KBM-7 (cell line): ENCODE measurements at places on chromosomes 12 and 14.
A peak's percentile ranks its signal among the peaks of the same experiment; 100 is the strongest.

DNA sequence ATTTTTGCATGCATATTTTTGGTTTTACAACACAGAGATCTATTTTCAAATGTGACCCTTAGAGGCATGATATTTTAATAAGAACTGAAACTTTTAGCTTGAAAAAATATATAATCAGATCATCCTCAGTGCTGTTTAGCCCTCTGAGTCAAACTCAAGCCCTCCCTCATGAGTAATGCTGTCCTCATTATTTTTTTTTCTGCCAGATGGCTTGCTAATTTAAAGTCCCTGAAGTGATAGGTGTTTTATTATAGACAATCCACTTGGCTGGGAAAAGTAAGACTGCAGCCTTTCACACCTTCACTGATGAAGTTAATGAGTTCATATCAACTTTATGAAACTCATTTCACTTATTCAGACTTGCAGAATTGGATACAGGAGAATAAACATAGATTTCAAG is 227.7 kb downstream of the SLC16A7 start:
- no peak for DNase-seq

GRCh38 chr14:101217616-101218371 is 314.3 kb upstream of the RTL1 start:
- DNase-seq: no peak

- no peak for DNase-seq
Observed at GRCh38 chr14:74702293-74702692, 10.6 kb downstream of the AREL1 start.

- DNase-seq: no peak
Observed at GRCh38 chr12:14018080-14018479, 36.7 kb upstream of the GRIN2B start.

GRCh38 chr12:12958886-12959285 is 6.9 kb upstream of the GPRC5D start:
- DNase-seq: no peak

GRCh38 chr12:52647601-52648000 is 4.4 kb downstream of the KRT2 start:
- no peak for DNase-seq

- no peak for DNase-seq
Observed at GRCh38 chr12:48489012-48489411, 6.7 kb downstream of the C12orf54 start.

DNA sequence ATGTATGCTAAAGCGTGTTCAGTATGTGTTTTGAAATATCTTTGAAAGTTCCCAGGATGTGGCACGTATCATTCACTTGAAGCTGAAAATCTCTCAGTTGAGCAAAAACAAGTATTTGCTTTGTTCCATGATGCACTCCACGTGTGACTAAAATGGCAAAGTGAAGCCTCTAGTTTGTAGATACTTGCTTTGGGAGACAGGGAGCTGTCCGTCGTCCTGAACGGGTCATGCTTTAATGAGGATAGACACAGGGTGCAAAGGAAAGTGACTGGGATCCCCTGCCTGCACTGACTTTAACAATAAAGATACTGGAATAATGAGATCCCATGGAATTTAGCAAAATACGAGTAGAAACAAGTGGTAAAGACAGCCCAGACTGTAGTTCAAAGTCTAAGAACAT is 991.4 kb downstream of the NRXN3 start:
- DNase-seq: peak; percentile 1

DNA sequence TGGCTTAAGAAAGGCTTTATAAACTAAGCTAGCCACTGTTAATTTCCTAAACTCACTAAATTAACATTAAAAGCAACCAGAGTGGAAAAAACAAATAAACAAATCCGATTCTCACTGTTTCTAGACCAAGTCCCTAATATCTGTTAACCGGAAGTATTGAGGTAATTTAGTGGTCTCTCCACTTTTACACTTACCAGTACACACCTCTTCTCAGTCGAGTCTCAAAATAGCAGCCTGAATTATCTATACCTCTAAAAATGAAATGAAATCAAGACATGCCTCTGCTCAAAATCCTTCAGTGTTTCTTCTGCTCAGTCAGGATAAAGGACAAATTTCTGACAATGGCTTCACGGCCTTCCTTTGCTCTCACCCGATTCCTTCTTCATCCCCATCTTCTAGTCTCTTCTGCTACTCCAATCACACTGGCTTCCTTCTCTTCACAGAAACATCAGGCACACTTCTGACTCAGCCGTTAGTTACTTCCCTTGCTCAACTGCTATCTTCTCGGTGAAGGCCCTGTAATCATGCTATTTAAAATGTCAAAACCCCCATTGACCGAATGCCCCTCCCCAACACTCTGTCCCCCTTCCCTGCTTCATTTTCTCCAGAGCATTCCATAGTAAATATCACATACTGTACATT is 161.3 kb downstream of the KITLG start:
- DNase-seq: no peak

GRCh38 chr12:92058664-92059063 is 87.0 kb downstream of the BTG1 start:
- DNase-seq: no peak

DNA sequence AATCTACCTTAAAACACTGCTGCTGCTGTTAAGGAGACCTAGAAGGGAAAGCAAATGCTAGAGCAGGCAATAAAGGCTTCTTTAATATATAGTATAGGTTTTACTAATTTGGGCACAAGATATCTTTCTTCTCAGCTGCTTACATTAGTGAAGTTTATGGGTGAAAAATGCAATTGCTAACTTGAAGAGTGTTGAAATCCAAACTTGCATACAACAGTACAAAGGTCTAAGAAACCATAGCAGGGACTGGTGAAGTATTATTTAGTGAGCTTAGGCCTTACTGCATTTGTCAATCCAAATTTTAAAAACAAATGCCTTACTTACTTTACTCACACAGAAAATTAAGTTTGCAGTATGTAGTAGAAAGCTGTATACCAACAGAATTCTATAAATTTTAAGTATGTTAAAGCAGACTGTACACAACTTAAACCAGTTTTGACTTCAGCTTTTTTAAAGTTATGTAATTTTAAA is 1.4 kb upstream of the AP4S1 start:
- DNase-seq: no peak

DNA sequence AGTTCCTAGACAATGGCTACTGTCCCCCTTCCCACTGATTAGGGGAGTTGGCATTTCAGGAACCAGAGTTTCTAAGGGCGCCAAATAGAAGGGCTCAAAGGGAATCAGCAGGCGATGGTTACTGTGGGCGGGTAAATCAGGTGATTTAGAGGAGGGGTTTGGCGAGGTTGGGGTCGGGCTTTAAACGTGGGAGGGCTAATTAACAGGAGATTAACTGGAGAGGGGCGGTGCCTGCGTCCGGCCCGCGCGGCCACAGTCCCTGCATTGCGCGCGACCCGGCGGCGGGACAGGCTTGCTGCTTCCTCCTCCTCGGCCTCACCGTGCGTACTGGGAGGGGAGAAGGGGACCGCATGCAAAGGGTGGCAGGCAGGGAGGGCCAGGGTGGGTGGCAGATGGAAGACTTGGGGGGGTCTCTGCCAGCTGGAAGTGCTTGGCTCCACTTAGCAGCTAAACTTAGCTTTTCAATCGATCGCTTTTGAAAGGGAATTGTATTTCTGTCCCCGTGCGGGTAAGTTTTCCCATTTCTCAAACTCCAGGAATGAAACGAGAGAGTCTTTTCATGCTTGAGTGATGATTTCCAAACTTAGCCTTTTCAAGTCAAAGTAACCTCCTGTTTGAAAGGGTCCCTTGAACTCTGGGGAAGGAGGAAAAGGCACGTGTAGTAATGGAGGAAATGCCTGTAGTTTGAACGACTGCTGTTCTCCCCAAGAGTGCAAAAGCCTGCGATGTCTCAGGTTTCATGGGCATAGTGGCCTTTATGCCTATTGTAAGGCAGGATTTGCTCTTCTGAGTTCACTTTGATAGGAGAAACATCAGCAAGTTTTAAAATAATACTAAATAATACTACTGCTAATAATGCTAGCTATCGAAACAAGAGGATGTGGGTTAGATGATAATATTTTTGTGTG is at the start of gene MGST1:
Gene MGST1, plus strand, starts transcription at position 255 of the 908 bp plus-strand sequence. CDS start 6,608 bp downstream, outside the sequence.
- DNase-seq: peak; percentile 89

- no peak for DNase-seq
Observed at GRCh38 chr14:65959563-65960024, 526.6 kb upstream of the CCDC196 start.

DNA sequence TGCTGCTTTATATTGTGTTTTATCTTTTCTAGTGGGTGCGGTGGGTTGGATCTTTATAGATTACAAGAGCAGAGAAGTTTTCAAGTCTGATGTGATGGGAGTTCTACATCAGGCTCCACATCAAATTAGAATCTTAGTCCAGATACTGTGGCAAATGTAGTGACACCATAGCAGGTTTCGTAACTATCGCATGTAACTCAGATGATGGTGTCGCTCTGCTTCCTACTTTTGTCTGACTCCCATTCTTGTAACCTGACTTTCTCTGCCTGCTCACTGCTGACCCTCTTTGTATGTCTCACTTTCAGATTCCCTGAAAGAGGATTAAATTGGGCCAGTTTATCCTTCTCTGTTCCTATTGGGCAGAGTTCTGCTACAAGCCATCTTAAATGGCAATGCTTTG is 22.8 kb upstream of the FBXO34 start:
- DNase-seq: no peak

GRCh38 chr14:96120392-96120791 is 81.2 kb downstream of the C14orf132 start:
- no peak for DNase-seq

GRCh38 chr14:99267381-99267780 is 4.6 kb downstream of the BCL11B start:
- DNase-seq: no peak

- no peak for DNase-seq
Observed at GRCh38 chr12:29212682-29213403, 63.8 kb downstream of the FAR2 start.

DNA sequence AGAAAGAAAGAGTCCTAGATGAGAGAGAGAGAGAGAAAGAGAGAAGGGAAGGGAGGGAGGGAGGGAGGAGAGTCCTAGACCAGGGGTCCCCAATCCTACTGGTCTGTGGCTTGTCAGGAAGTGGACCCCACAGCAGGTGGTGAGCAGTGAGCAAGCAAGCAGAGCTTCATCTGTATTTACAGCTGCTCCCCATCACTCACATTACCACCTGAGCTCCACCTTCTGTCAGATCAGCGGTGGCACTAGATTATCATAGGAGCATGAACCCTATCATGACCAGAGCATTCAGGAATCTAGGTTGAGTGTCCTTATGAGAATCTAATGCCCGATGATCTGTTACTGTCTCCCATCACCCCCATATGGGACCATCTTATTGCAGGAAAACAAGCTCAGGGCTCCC is 39.2 kb upstream of the AMN1 start:
- DNase-seq: no peak

- DNase-seq: peak; percentile 83
Observed at GRCh38 chr12:7832059-7832696, 40.5 kb downstream of the SLC2A14 start.

DNA sequence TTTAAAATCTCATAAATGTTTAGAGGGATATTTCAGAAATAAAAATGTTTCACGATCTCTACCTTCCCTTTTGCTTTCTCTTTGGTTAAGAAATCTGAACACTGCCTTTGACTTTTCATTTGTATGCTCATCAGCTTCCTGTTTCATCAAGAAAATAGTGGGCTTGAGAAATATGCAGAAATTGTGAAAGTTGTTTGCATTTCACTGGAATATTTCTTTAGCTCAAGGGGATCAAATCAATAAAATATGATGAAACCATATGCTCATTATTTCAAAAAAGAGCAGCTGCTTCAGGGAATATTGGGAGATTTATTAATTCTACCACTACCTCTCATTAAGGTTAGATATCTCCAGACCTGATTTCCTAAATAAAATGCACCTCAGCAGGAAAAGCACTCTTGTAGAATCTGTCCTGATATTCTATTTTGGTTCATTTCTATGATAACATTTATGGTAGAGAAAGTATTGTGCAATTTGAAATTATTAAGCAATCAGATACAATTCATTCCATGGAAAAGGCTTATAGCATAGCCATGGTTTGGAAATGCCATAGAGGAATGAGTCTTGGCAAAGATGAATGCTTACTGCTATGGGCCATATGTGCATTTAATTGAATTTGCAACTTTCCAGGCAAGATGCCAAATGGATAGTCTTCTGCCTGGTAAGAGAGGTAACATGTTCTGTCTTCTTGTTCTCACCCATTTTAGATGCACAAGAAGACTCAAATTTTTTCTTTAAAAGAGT is 212.6 kb upstream of the SLC16A7 start:
- no peak for DNase-seq

DNA sequence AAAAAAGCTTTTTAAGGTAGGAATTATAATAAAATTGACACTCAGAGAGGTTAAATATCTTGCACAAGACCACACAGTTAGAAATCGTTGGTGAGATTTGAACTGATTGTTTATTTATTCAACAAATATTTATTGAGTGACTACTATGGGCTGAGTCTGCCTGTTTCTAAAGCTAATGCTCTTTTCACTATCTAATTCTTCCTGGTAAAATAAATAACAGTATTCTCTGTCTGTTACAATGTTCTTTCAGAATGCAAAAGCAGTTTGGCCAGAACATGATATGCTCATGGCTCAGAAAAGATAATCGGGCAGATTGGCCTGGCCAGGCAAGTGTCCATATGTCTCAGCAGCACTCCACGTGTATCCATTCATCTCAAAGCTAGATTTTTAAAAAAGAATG is 82.0 kb downstream of the BTG1 start:
- no peak for DNase-seq

DNA sequence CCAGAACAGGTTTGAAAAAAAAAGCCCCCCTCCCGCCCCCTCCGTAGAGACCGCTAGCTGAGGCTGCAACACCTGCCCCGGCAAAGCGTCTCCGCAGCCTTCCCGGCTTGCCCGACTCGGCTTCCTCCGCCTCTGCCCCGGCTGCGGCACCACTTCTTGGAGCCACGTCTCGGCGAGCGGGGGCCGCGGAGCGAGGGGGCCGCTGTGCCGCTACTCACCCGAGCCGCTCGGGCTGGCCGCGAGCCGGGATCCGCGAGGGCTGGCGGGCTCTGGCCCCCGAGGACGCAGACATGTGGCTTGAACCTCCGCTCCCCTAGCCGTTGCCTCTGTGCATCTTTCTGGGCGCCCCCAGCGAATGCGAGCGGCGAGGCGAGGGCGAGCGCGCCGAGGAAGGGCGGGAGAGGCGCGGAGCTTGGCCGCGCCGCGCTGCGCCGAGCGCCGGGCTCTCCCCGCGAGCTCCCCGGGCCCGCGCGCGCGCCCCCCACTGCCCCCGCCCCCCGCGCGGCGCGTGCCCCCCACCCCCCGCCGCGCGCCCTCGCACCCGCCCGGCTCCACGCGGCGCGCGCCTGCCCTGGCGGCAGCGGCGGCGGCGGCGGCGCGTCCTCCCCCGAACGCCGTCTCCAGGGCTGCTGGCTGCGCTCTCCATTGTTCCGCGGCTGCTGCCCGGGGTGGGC is 249.5 kb downstream of the APAF1 start:
- no peak for DNase-seq
